C1 segment of cervical spinal cord (tissue), 14 donors: ENCODE measurements at places on chromosomes 1 and 21.

GRCh38 chr1:180786624-180787023, 126.1 kb upstream of the KIAA1614 start:
- DNase-seq, result no peak

DNA sequence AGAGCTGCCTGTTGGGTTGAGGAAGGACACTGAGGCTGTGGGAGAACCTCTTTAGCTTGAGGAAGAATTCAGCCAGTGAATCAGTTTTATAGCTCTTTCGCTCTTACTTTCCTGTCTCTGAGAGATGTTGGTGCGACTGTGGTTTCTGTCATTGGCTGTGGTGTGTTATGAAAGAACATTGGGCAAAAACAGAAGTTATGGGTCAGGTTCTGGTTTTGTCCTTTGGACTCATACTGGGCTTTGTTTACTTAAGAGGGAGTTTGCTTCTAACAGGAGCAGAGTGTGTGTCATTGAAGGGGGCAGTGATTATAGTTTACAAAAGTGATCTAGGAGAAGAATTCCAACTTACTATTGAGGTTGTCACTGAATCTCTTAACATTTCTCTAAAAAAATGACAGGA, 97.0 kb downstream of the TLR5 start:
- no peak for DNase-seq

DNA sequence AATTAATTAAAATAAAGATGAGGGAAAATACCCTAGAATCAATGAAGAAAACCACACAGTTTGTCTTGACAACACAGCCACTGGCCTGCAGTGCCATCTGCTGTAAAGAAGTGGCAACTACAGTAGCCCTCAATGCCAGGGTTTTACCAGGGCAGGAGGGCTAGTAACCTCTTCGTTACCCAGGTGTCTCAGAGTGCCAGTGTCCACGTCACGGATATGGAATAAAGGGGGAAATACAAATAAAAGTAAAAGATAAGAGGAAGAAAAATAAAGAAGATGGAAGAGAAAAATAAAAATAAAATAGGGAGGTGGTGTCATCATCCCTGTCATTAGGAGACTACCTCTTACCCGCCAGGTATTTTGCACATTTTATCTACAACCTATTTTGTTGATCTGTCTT, 14.2 kb upstream of the SLC44A3 start:
- DNase-seq, result no peak

GRCh38 chr1:203860396-203861025, 888 bp upstream of the SNRPE start:
- peak; percentile 17 for DNase-seq

GRCh38 chr21:44360159-44360558, 6.7 kb downstream of the TRPM2 start:
- DNase-seq, result no peak

GRCh38 chr1:157955221-157955620, 38.2 kb upstream of the KIRREL1 start:
- DNase-seq, result no peak

DNA sequence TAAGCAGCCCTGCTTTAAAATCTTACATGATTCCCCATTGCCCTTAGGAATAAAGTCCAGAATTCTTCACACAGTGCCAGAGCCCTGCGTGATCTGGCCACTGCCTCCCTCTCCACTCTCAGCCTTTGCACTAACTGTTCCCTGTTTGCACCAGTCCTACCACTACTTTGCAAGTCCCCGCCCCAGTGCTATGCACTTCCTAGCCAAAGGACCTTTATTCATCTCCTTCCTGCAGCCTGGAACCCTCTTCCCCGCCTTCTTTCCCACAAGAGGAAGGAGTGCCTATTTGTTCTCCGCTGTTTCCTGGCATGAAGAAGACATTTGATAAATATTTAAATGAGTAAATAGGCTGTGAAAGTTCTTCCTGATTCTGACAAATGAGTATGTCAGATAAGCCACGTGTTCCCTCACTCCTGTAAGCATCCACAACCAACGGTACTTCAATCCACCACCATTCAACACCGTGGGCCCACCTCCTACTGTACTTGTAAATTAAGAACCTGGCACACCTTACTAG, 23.9 kb downstream of the CAPN8 start:
- no peak for DNase-seq

GRCh38 chr1:172630056-172630818, 28.7 kb upstream of the FASLG start:
- DNase-seq, result no peak

- DNase-seq, result no peak
Measured at GRCh38 chr1:200486634-200487033, 76.8 kb upstream of the ZNF281 start.

DNA sequence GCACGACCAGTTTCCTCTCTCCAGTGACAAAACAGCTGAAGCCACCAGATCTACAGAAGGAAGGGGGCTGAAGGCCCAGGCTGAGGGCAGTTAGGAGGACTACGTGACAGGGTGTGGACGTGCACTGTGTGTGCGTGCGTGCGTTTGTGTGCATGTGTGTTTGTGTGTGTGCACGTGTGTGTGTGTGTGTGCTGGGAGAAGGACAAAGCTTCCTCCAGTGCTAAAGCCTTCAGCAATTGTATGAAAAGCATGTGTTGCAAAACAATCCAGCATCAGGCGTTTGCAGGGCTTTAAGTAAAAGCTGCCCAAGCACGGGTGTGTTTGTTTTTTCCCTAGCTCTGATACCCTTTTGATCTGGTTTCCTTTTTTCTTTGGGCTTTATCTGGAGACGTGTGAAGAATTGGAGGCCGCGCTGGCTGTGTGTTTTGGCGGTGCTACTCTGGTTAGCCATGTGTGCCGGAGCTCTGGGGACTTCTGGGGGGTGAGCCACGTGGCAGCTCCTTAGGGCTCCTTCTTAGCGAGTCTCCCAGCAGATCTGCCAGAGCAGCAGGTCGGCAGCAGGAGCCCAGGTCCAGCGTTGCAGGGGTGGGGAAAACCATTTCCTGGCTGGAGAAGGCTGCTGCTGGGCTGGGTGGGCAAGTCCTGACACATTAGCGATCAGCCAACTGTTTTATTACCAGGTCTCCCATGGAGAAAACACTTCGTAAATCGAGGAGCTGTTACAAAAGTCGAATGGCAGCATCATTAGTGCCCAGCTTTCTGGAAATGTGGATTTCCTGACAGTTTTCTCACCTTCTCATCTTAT, 73.4 kb downstream of the UCK2 start:
- DNase-seq, result no peak

- no peak for DNase-seq
Measured at GRCh38 chr1:36728846-36729245, 246.1 kb upstream of the CSF3R start.

GRCh38 chr1:92538413-92539061, 51.8 kb upstream of the GFI1 start:
- DNase-seq, result no peak

DNA sequence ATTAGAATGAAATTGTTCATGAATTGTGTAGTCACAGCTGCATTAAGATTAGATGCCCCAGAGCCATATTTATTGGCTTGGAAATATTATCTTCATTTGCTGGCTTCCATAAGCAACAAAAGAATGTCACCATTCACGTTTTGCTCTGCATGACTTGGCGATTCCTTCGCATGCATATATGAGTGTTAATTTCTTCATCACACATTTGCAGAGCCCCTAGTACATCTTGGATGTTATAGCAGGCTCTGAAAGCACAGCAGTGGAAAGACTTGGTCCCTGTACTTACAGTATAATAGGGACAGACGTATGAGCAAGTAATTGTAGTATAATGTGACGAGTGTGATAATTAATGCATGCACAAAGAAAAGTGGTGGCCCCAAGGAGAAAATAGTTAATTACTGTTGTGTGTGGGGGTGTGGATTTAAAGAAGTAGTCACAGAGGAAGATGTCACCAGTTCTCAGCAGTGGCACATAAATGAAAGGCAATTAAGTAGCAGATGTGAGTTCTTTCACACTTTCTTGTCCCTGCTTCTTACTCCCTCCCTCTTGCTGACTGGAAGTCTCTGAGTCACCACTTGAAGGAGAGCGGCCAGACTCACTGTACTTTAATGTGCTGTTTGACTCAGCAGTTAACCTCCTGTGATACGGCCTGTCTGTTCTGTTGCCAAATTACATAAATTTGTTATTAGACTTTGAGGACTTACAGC, 21.0 kb downstream of the S100A10 start:
- no peak for DNase-seq

- no peak for DNase-seq
Measured at GRCh38 chr1:160658162-160658813, 11.4 kb upstream of the SLAMF1 start.

DNA sequence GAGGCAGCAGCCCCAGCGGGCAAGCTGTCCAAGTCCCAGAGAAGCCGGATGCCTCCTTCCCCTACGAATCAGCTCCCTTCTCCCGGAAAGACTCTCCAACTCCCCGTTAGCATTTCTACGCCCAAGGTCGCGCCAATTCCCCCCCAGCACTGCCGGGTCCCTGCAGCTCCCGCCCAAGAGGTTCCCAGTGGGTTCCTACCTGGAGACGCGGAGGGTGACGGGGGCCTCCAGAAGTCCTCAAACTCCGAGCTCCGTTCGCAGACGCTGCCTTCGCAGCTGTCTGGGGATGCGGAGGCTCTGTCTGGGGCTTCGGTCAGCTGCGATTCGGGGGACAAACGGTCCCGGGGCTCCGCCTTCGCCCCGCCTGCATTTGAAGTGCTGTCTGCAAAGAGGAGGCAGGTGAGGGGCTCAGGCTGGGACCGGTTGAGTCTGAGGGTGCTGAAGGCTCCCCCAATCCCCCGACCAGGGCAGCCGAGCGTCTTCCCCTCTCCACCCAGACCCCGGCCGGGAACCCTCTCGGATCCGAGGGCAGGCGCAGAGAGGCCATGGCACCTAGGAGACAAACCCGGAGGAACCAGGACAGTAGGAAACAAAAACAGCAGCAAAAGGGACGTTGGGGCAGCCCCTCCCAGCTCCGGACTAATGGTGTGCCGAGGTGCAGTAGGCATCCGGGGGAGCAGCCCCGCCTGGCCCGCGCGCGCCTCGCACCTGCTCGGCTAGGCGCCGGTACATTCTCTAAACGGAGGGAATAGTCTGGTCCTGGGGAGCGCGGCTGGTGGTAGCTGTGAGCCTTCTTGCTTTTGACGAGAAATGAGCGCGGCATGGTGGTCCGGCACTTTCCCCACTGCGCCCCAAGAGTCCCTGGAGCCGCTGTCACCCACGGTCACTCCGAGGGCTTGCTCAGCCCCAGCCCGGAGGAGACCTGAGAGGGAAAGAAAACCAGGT, 3.8 kb downstream of the GFI1 start:
- DNase-seq, result no peak

DNA sequence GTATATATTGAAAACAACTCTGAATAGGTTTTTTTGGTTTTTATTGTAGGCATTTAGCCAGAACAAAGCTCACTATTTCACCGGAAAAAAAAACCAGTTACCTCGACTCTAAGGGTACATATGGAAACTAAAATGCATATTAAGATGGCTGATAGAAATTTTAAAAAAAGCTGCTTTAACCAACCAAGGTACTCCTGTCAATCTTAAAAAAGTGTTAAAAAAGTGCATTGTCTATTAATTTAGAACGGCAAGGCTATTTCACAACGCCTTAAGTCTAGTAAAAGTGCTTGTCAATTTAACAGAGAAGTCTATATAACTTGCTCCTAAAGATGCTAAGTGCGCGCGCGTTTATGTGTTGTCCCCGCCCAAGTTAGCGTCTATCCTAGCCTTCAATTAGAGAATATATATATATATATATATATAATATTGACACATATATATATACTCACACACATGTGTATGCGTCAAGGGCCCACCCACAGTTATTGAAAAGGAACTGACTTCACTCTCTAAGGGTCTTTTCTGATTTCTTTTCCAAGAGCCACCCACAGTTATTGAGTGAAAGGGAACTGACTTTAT, 934 bp downstream of the ASPM start:
- no peak for DNase-seq

- no peak for DNase-seq
Measured at GRCh38 chr1:218224101-218224500, 61.0 kb upstream of the RRP15 start.

DNA sequence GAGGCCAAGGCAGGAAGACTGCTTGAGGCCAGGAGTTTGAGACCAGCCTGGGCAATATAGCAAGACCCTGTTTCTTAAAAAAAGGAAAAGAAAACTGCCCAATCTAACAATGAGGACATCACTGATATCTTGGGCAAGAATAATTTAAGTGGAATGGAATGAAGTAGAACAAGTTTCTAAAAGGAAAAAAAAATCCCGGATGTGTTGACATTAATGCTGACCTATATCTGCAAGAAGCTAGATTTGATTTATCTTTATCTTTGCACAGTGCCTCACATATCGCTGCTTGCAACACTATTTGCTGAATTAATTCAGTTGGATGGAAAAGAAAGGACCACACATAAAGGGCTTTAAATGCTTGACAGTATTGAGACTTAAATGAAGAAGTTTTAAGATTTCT, 27.8 kb downstream of the DIPK1A start:
- DNase-seq, result no peak

- no peak for DNase-seq
Measured at GRCh38 chr1:25425098-25426085, 4.8 kb upstream of the RHCE start.

GRCh38 chr1:63784489-63785390, 10.9 kb downstream of the ROR1 start:
- DNase-seq, result no peak

DNA sequence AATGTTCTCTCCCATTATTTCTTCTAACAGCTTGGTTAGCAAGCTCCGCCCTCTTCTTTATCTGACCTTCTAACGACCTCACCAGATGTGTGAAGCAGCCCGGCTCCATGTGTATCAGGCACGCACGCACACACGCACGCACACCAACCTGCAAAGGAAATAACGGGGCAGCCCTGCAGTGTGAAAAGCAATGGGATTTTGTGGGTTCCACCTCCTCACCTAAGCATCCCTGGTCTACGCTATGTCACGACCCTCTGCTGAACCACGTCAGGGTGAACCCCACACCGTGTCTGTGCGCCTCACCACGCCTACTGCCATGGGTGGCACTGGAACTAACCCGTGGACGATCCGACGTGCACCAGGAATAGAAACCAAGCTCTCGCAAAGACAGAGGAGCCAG, 10.4 kb downstream of the SSU72 start:
- DNase-seq, result no peak

DNA sequence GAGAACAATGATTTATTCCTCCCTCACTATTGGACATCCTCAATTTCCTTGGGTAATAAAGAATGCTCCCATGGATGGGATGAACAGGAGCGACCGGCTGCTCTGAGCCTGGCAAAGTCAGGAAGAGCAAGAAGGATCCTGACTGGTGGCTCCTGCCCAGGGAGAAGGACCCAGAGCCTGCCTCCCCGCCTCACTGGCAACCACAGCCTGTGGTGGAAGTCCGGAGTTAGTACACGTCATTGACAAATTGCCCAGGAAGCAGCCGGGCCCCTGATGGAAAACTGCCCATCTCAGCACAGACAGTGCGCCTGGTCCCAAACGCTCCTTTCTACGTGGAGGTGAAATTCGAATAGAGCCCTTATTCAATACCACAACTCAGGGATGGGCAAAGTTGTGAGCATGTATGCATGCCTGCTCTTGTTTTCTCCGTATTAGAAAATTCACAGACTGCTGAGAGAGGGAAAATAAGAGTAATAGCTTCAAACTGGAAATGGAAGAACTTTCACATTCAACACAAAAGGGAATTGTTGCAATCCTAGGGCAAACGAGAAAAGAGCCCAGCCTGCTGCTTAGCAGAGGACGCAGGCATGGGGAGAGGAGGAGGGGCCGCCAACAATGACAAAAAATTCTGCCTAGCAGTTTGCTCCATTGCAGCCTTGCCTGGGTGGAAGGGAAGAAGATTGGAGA, 397.1 kb upstream of the VAMP3 start:
- no peak for DNase-seq

GRCh38 chr21:30434033-30434631, 4.1 kb downstream of the KRTAP13-4 start:
- no peak for DNase-seq
